ENCODE measurements at places on chromosomes 1 and 21.

- no peak for DNase-seq
These were observed 9.4 kb downstream of the TMEM53 start for GRCh38 chr1:44664730-44665370.

- DNase-seq: no peak
These were observed 111.4 kb upstream of the TIAM1 start for GRCh38 chr21:31455506-31455905.

GRCh38 chr1:203771901-203772301, 6.9 kb downstream of the LAX1 start:
- no peak for DNase-seq

DNA sequence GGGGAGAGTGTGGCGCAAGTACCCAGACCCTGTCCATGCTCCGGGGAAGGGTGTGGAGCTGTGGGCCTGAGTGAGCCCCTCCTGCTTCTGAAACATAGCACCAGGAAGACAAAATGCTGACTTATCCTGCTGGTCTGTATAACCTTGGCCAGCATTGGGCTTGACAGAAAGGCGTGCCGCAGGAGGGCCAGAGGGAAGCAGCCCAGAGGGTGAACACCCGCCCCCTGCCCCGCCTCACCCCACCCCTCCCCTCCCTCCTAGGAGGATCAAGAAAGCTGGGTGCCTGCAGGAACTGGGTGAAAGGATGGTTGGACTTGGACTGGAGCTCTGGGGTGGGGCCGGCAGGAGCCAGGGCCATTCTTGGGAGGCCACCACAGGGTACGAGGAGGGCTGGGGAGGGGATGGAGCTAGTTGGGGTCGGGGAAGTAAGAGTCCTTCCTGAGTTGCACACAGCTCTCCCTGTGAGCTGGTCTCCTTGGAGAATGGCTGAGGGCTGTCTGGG, 27.1 kb downstream of the PTPRF start:
- DNase-seq: no peak

DNA sequence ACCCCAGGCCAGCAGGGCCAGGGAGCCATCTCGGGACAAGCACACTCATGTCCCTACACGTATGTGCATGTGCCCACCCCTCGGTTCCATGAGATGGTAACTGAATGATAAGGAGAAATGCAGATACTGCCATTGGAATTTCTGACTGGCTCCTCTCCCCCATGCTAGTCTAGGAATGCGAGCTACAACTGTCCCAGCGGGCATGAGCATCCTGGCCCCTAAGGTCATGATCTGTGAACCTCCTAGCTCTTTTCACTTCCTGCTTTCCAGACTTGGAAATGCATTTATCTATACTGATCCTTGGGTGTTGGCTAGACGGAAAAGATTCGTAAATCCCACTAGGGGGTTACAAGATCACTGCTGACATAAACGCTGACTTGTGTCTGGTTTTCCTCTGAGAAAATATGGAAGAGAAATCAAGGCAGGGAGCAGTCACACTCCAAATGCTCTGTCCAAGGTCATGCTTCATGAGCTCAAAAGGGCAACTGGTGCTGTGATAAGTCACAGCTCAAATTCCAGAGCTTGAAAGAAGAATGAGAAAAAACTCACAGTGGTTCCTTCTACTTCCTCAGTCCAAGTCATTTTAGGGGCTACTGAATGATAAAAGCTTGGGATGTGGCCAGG, 49.8 kb downstream of the SLC45A1 start:
- DNase-seq: no peak

DNA sequence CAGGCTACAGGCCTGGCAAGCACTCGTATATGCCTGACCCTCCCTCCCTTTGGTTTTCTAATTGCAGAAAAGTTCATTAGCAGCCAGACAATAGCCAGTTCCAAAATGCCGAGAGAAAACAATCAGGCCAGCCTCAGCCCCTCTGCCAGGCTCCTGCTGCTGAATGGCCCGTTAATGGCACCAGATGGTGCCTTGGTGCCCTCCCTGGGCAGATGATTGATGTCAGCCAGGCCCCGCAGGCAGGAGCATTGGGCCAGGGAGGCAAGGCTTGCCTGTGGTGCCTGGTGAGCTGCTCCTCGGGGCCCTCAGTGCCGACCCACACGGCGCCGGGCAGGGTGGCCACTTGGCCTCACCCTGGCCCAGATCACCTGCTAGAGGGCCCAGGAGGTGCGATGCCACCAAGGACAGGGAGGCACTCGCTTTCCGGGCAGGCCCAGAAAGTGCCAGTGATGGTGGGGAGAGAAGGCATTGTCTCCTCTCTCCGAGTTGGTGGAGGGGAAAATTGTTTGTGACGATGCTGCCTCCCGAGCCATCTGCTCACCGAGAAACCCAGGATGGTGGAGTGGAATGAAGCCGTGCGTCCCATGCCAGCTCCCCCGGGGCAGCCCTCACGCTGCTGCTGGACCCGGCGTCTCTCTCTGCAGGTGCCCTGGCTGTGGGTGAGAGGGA, 28.1 kb downstream of the QSOX1 start:
- no peak for DNase-seq

GRCh38 chr1:172905452-172905851, 145.3 kb downstream of the TNFSF18 start:
- no peak for DNase-seq

DNA sequence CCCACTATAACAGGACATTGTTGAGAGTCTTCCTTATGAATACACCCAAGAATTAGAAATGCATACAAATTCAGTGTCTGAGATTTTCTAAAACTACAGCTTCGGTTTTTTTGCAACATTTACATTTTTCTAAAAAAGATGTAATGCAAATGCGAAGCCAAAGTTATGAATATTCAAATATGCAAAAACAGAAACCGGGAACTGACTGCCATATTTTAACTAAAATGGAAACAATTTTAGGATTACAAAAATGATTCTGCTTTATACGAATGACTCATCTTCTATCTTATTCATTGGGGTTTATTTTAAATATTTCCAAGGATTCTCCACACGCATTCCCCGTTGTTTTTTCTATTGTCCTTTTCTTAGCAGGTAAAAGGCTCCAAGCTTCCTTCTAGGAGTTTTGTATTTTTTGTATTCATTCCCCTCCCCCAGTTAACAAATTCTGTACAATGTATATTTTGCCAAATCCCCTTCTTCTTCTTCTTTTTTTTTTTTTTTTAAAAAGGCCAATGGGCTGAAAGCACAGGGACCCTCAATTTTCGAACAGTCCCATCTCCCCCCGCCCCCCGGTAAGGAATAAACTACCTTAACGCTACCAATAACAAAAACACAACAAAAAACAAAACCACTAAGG, 1.0 kb downstream of the ARPC5 start:
- DNase-seq: peak; percentile 37

DNA sequence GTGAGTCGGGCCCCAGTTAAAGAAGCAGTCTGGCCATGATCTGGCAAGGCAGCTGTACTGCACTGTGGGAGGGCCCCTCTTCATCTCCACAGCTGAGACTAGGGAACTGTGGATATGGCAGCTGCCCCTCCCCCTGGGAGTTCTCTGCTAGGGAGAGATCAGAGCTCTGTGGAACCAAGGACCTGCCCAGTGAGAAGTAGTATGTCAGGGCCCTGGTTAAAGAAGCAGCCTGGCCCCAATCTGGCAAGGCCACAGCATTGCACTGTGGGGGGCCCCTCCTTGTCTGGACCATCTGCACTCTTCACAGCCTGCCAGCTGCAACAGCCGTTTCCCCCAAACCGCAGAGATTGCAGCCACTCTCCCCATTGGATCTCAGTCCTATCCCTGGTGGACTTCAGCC, 208.5 kb downstream of the DNAH14 start:
- no peak for DNase-seq

DNA sequence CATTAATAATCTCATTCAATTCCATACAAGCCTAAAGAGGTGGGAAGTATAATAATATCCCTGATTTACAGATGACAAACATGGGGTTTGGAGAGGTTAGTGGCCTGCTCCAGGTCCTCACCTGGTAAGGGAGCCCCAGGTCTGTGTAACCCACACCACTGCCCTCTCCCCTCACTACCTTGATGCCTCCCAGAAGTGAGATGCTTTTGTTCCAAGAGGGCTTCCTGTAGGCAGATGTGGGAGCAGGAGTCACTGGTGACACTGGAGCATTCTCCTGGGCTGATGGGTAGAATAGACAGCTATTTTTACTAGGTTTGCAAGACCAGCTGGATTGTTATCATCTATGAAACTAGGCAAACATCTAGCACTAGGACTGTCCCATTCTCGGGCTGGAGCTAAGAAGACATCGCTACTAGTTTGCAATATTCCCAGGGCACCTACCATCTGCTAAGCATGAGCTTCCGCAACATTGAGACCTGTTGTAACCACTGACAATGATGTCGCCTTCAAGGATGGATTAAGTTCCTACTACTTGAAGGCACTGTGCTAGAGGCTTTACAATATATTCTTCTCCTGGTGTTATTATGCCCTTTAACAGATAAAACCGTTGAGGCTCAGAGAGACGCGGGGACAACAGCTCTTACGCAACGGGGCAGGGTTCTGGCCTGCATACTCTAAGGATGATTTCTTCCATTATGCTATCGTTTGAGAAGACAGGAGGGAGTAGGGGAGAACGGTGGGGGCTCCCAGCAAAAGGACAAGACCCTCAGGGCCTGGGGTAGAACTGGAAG, 35.0 kb downstream of the BATF3 start:
- DNase-seq: no peak

GRCh38 chr1:168300626-168301025, 19.9 kb downstream of the TBX19 start:
- DNase-seq: no peak

GRCh38 chr1:206575165-206575893, 36.9 kb downstream of the EIF2D start:
- DNase-seq: peak; percentile 84

DNA sequence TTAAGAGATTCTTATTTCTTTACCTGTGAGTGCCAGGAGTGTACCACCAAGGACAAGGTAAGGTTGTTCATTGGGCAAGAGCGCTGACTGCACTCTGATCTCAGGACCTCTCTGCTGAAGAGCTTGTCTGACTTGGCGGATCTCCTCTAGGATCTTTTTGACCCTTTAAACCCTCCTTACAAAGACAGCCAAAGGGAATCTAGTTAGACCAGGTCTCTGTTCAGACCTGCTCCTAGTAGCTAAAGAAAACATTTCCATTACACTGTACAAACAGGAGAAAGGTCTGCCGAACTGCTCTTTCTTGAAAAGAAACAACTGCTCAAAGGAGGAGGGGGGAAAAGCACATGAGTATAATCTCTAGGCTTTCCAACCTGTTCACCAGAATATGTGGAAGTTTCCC, 49.3 kb downstream of the SMYD2 start:
- no peak for DNase-seq

DNA sequence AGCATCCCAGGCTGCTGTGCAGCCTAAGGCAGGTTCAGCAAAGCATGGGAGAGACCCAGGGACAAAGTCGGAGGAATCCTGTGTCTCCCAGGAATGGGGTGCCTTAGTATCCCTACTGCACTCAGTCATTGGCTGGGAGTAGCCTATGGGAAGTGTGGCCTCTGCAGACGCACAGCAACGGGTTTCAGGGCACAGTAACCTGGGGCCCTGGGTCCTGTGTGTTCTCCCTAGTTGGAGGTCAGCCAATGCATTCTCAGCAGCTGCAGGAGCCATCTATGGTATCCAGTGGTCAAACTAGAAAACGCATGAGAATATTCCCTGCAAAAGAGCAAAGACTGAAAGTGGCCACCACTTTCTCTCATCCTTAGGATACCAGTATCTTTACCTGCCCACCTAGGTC, 13.7 kb upstream of the C1orf21 start:
- DNase-seq: no peak

- no peak for DNase-seq
These were observed 2.4 kb downstream of the CCN1 start for GRCh38 chr1:85582687-85583591.

DNA sequence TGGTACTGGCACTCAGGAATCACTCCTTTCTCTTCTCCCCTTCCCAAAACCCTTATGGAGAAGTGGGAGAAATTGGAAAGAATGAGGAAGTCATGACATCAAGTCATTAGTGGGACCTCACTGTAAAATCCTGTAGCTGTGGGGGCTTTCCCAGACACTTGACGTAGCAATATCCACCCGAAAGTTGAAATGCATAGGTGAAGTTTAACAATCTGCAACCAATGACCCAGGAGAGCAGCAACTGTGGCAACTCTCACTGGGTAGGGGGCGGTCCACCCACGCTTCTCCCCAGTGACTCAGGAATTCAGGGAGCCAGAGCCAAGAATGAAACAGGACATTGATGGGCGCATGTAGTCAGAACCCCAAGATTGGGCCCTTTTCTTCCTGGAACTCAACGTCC, 27.0 kb downstream of the ABCA4 start:
- DNase-seq: no peak

- DNase-seq: peak; percentile 72
These were observed 37.3 kb downstream of the PABPC4 start for GRCh38 chr1:39539252-39539790.

DNA sequence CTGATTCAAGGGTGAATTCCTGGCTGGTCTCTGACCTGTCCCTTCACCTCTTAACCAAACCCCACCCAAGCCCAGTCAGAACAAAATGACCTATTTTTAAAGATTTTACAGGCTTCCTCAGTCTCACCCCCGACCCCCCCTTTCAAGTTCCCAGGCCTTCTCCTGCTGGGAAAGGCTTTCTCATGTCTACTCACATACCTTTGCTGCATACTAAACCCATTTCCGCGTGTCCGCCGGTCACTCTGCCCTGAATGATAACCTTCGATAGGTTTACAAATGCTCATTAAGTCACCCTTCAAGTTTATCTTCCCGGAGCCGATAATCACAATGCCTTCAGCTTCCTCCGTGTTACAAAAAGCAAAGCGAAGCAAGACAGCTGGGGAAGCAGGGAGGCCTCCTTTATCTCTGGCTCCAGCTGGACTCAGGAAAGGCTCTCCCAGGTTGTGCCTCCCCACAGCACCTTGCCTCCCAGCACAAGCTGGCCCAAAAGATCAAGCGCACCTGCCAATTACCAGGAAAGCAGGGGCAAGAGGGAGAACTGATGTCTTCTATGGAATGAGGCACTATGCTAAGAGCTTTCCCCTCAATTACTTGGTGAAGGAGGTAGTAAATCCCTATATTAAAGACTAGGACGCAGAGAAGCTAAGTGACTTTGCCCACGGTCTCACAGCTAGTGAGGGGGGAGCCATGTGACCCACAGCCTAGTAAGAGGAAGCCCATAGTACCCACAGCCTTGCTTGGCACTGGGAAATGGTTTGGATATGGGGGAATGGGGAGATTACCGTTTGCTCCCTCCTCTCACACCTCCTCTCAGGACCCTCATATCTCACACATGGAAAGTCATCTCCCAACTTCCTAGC, 15.9 kb downstream of the SMIM12 start:
- DNase-seq: no peak

- DNase-seq: no peak
These were observed 25.8 kb upstream of the PIGC start for GRCh38 chr1:172469717-172470116.

All from B cell (primary cell).